HepG2 (cell line): ENCODE measurements at places on chromosomes 5 and 9. TPM values are rescaled to one million over a fixed set of nuclear protein-coding genes. Genes with fewer than 3 reads are reported as not detected.

- peaks cover 21% of the 10 kb centered on the region for H3K4me1 ChIP-seq
- no peaks in the 10 kb centered on the region for H3K36me3 ChIP-seq
- no peak for DNase-seq
- peak overlapping the region; percentile 90 for H3K27ac ChIP-seq
- H3K27me3 ChIP-seq = no peaks in the 10 kb centered on the region
Measured at GRCh38 chr5:135034963-135035677, 1.1 kb upstream of the PITX1 start.

DNA sequence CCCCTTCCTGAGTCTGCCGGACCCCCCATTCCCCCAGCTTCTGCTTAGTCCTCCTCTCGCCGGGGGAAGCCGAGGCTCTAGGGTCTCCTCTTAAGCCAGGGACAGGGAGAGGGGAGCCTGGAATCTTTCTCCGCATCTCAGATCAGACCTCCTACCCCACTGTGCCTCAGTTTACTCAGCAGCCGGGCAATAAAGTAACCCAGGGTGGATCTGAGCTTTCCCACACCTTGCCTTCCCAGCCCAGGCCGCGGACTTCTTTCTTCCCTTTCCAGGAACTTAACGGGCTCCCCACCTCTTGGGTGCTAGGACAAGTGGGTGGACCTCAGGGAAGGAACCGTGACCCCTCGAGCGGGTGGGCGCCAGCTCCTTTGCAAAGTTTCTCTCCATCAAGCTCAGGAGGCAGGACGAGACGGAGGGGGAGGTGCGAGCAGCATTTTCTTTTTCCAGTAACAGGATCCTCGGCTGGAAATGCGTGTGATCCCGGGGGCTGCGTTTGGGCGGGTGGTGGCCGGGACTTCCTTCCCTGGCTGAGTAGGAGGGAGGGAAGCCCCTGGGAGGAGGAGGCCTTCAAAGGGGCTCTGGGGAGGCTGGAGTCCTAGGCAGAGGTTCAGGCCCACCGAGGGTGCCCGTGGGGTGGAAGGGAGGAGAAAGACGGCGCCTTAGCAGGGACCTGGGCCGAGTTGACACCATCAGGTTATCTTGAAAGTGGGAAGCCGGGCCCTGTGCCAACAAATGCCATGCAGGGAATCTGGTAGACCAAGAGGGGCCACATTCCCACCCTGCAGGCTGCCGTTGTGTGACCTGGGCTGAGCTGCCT, 795 bp downstream of the DAB2IP start:
- no peak for DNase-seq
- no peak overlapping the region for H3K27ac ChIP-seq
- H3K4me1 ChIP-seq = peaks cover 59% of the 10 kb centered on the region
- H3K36me3 ChIP-seq = no peaks in the 10 kb centered on the region

- DNase-seq = peak; percentile 35
- H3K4me3 ChIP-seq = peak overlapping the region; percentile 62
- no peak overlapping the region for H3K27ac ChIP-seq
- H3K27me3 ChIP-seq = no peaks in the 10 kb centered on the region
- H3K36me3 ChIP-seq = no peaks in the 10 kb centered on the region; the same call in 2 of the 3 replicates
Measured at GRCh38 chr5:140345919-140346347, 470 bp downstream of the HBEGF start.

Gene ZNF484
- total RNA-seq = 7.2 and 13.5 TPM in 2 replicates

GRCh38 chr9:114525513-114525912, 20.2 kb upstream of the WHRN start:
- DNase-seq = no peak
- H3K27ac ChIP-seq = no peak overlapping the region
- H3K36me3 ChIP-seq = no peaks in the 10 kb centered on the region

DNA sequence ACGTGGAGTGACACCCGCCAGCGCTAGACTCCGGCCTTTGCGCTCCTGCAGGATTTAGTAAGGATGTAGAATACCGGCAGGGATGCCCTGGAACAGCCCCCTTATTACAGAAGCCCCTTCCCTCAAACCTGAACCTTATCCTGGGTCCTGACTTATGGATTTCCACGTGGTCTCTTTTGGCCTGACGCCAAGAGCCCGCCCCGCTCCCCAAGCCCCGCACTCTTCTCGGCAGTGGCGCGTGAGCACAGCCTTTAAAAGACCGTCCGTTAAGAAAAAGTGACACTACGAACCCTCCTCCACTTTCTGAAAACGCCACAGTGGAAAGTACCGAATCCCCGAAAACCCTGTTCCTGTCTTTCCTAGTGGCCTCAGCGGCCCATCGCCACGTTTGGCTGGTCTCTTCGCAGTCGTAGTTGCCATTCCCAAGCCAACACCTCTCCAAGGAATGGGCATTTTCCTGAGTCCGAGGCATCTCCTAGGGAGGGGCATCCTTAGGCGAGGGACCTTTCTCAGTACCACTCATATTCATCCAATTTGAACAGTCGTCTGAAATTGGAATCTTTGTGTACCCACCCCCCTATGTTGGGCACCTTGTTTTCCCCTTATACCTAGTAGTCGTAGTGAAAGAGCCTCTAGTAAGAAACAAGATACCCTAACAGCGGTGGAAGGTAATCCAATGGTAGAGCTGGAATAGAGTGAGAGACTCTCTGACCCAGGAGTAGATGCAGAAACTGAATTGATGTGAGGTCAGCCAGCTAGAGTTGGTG, 732 bp upstream of the MCIDAS start:
- no peak for DNase-seq
- H3K4me1 ChIP-seq = peaks cover 19% of the 10 kb centered on the region
- peak overlapping the region; percentile 39; the same call in 1 of the 2 replicates for H3K4me3 ChIP-seq
- no peak overlapping the region for H3K27ac ChIP-seq
- H3K36me3 ChIP-seq = no peaks in the 10 kb centered on the region

GRCh38 chr9:31210978-31211570, 1173.4 kb upstream of the ACO1 start:
- no peaks in the 10 kb centered on the region for H3K27me3 ChIP-seq
- H3K4me3 ChIP-seq = no peak overlapping the region
- no peak for DNase-seq
- H3K36me3 ChIP-seq = no peaks in the 10 kb centered on the region
- H3K27ac ChIP-seq = no peak overlapping the region

DNA sequence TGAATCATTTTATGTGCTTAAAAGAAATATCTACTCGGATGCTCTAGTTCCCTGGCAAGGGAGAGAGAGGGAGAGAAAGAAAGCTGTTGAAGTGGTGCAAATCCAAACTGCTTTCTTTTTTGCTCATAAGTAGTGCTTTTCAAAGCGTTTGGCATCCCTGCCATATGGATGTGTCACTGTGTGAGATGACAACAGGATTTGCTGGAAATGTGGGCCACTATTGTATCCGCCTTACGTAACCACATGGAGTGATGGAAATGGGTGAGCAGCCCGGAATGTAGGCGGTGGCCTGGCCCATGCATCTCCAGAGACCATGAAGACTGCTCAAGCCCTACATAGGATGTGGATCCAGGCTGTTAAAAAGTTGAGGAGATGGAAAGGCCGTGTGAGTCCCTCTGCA, 30.8 kb downstream of the TJP2 start:
- H3K27me3 ChIP-seq = no peaks in the 10 kb centered on the region
- DNase-seq = peak; percentile 47
- H3K4me3 ChIP-seq = no peak overlapping the region
- H3K36me3 ChIP-seq = peaks cover 25% of the 10 kb centered on the region

Gene PCDHB15
- total RNA-seq = 0.22 and 0.27 TPM in 2 replicates

Gene C5orf46
- not detected in 2 replicates for total RNA-seq

DNA sequence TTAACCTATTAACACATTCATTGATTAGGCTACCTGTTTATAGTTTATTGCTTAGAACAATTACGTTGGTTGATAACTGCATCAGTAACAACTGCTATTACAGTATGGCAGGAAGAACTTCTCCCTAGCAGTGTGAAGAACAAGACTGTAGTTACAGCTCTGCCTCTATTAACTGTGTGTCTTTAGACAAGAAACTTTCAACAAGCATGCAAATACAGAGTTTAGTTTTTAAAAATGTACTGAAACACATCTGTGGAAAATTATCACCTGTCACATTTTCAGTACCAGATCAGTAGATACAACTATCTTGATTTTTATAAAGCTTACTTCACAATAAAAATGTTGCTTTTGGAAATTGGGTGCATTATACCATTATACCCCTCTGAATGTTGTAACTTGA, 22.2 kb downstream of the ELL2 start:
- no peak overlapping the region for H3K4me3 ChIP-seq
- H3K4me1 ChIP-seq = peaks cover 86% of the 10 kb centered on the region
- H3K36me3 ChIP-seq = peaks cover 53% of the 10 kb centered on the region
- H3K27me3 ChIP-seq = no peaks in the 10 kb centered on the region
- no peak for DNase-seq
- no peak overlapping the region for H3K27ac ChIP-seq

DNA sequence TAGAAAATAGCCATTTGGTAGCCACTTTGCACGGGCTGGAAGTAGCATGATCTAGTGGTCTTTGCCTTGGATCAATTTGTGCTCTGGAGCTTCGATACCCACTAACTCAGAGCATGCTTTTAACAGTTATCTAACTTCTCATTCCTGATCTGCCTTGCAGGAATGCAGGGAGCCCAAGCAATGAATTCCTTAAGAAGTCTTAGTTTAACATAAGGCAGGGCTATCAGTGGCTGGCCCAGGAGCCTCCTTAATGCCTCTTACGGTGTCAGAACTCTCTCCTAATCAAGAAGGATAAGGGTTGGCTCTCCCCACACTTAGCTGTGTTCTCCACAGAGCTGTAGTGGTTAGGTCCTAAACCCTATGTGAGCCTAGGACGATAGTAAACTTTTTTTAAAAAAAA, 95.8 kb upstream of the TBCA start:
- H3K4me1 ChIP-seq = 0 out of 2 replicates have a peak, but pooled peaks cover 5% of the 10 kb centered on the region
- H3K4me3 ChIP-seq = no peak overlapping the region
- no peaks in the 10 kb centered on the region for H3K36me3 ChIP-seq
- H3K27me3 ChIP-seq = peaks cover 8% of the 10 kb centered on the region; the same call in 2 of the 3 replicates
- no peak overlapping the region for H3K27ac ChIP-seq
- no peak for DNase-seq

- no peak overlapping the region for H3K27ac ChIP-seq
- no peaks in the 10 kb centered on the region for H3K4me1 ChIP-seq
- no peaks in the 10 kb centered on the region for H3K36me3 ChIP-seq
- no peak for DNase-seq
- no peak overlapping the region for H3K4me3 ChIP-seq
- peaks cover 7% of the 10 kb centered on the region; the same call in 1 of the 3 replicates for H3K27me3 ChIP-seq
Measured at GRCh38 chr5:174189654-174190541, 144.4 kb downstream of the NSG2 start.

- H3K4me1 ChIP-seq = no peaks in the 10 kb centered on the region
- no peak for DNase-seq
- H3K27me3 ChIP-seq = no peaks in the 10 kb centered on the region
- no peak overlapping the region for H3K4me3 ChIP-seq
Measured at GRCh38 chr9:123399803-123400378, 43.9 kb downstream of the CRB2 start.

Gene CCL28
- total RNA-seq = not detected in 2 replicates

Gene ADCY2
- total RNA-seq = not detected in 2 replicates

GRCh38 chr5:180389252-180390101, 36.3 kb upstream of the GFPT2 start:
- H3K27ac ChIP-seq = no peak overlapping the region
- DNase-seq = no peak
- H3K4me3 ChIP-seq = no peak overlapping the region
- no peaks in the 10 kb centered on the region for H3K4me1 ChIP-seq
- H3K36me3 ChIP-seq = no peaks in the 10 kb centered on the region

Gene SLCO6A1
- total RNA-seq = 0.31 TPM in 1 of 2 replicates, not detected in the other

GRCh38 chr5:96254980-96255691, 177.9 kb downstream of the PCSK1 start:
- no peak overlapping the region for H3K27ac ChIP-seq
- DNase-seq = no peak
- H3K4me3 ChIP-seq = no peak overlapping the region
- peaks cover 33% of the 10 kb centered on the region for H3K4me1 ChIP-seq
